Aorta (tissue), 5 donors: ENCODE measurements at places on chromosomes 5 and 9. TPM values are rescaled to one million over a fixed set of nuclear protein-coding genes. Genes with fewer than 3 reads are reported as not detected.

- peak; percentile 66 for DNase-seq
Observed at GRCh38 chr9:91131433-91131839, 230.3 kb downstream of the AUH start.

- DNase-seq = no peak
Observed at GRCh38 chr9:124290053-124290591, 32.4 kb downstream of the NEK6 start.

DNA sequence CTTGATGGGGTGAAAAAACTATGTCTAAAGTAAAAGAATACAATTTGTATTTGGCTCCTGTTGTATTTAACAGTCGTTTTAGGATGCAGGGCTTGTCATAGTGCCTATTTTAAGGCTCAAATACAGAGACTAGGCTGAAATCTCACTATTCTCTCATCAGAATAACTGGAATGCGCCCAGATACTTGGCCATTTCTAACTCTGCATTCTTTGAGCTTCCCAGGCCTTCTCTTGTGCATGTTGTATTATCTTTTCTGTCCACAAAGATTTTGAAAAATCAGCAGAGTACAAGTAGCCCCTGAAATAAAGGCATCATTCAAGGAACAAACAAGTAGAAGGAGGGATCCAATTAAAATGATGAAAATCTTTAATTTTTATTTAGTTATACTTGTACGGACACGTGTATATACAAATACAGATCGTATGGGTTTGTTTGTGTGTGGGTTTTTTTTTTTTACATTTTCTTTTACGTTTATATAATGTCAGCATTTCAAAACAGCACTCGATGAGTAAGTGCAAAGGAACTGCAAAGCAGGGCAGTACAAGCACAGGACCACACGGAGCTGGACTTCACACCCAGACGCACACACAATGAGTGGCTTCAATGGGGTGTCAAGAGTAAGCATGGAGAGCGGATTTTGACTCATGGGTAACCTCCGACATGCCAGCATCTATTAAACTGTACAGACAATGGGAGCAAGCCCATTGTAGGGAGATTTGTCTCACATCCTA, 294.0 kb downstream of the EFNA5 start:
- DNase-seq = no peak

- DNase-seq = no peak
Observed at GRCh38 chr5:14741801-14742440, 77.4 kb downstream of the OTULIN start.

GRCh38 chr9:83707518-83707767, 315 bp downstream of the UBQLN1 start:
- DNase-seq = peak; percentile 94

GRCh38 chr5:139512786-139513390, 30.3 kb upstream of the STING1 start:
- no peak for DNase-seq

GRCh38 chr5:151083081-151083676, 2.3 kb upstream of the TNIP1 start:
- DNase-seq = no peak

- DNase-seq = no peak
Observed at GRCh38 chr5:103393101-103393754, 134.7 kb downstream of the MACIR start.

DNA sequence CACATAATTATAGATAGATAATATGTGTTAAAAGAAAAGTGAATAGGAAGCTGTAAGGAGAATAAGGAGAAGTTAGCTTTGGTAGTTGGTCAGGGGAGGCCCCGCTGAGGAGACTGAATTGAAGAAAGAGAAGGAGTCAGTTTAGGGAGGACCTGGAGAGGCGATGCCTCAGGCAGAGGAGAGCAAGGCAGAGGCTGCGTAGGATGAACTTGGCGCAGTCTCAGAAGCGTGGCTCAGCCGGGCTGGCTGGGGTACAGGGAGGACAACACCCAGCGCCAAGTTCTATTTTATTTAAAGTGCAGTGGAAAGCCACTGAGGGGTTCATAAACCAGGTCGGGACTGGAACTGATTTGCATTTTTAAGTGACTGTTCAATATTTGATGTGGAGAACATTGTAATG, 68.5 kb downstream of the PTCD2 start:
- DNase-seq = peak; percentile 52

DNA sequence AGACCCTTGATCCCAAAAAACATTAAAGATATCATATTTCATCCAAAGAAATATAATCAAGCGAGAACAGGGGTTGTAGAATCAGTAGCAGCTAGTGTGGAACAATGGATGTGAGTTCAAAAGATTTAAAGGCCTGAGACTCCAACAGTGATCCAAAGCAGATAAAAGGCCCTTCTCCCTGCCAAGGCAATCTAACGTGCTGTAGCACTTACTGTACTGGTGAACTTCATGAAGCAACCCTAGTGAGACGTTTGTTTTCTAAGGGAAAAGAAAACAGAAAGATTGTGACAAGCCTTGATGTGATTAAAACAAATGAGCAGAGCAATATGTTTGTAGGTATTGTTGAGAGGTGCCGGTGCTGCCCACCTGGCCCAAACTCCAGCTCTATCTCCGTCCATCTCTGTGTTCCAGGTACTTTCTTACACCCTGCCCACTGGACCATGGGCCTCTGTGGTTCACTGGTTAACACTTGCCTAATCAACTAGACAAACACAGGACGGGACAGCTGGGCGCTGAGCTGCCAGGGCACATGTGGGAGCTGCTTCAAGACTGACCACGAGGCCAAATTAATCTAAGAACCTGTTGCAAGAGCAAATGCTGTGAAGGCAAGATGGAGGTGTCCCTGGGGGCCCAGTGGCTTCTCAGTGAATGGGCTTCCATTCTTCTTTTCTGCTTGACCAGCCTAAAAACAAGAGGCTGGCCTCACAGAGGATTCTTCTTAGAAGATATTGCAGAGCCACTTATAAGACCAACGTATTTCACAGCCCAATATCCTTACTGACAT, 265.5 kb downstream of the CWC27 start:
- no peak for DNase-seq

- peak; percentile 98 for DNase-seq
Observed at GRCh38 chr9:35690614-35691333, 1.0 kb upstream of the TPM2 start.

DNA sequence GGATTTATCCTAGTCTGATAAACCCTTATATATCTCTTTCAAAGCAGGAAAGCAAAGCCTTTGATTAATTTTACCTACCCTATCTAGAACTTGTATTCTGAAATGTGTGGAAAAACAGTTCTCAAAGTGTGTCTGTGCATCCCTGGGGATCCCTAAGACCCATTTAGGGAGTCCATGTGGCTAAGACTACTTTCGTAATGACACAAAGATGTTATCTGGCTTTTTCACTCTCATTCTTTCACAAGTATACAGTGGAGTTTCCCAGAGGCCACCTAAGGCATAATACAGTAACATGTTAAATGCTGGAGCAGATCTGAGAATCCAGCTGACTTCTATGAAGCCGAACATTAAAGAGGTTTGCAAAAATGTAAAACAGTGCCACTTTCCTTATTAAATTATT, 54.3 kb upstream of the TNFSF15 start:
- DNase-seq = no peak

DNA sequence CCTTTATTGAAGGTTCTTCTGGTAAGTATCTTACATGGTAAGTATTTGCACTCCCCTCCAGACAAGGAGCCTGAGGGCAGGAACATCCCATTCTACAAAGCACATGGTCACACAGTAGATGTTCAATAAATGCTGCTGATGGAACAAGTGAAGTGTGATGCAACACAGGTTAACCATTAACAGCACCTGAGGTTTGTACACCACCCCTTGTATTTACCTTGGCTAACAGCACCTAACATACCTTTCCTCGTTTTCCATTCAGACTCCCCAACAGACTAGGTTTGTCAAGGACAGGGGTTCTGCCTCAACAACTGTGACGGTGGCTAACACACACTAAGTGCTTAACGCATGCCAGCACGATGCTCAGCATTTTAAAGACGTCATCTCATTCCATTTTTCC, 213.6 kb downstream of the MAPKAP1 start:
- no peak for DNase-seq

GRCh38 chr5:167525004-167525403, 766.4 kb upstream of the WWC1 start:
- DNase-seq = no peak

DNA sequence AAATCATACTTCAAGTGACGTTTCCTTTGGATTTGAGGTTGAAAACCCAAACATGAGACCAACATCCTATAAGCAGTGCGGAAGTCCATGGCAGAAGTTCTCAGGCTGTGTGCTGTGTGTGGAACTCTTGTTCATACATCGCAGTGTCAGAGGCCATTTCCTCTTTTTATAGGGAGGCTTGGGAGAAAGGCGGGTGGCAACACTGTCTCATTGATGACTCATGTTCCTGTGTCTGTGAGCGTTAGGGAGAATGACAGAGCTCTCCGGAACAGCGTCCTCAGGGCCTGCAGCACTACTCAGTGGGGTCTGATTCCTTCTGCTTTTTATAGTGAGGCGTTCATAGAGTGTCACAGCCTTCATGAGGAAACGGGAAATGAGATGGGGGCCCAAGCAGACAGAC, 98.8 kb upstream of the BASP1 start:
- no peak for DNase-seq

DNA sequence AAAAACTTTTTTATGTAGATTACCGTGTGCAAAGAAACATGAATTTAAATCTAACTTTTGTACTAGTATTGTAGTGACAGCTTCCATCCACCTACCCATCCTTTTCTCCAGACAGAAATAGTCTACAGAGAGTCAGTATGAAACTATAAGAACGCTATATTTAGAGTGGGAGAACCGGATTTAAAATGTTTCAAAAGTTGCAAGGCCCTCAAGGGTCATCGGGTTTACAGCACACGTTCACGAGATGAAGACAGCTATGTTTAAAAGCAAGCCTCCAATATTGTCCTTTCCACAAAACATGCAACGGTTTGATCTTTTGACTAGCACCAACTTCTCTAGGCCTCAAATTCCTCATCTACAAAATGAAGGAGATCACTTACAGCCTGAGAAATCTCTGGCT, 139.9 kb downstream of the LPAR1 start:
- no peak for DNase-seq

GRCh38 chr9:35980289-35981011, 22.5 kb upstream of the OR2S2 start:
- no peak for DNase-seq

GRCh38 chr5:53160895-53161294, 51.3 kb upstream of the MOCS2 start:
- no peak for DNase-seq

- DNase-seq = no peak
Observed at GRCh38 chr9:112586599-112587155, 100.0 kb downstream of the KIAA1958 start.

DNA sequence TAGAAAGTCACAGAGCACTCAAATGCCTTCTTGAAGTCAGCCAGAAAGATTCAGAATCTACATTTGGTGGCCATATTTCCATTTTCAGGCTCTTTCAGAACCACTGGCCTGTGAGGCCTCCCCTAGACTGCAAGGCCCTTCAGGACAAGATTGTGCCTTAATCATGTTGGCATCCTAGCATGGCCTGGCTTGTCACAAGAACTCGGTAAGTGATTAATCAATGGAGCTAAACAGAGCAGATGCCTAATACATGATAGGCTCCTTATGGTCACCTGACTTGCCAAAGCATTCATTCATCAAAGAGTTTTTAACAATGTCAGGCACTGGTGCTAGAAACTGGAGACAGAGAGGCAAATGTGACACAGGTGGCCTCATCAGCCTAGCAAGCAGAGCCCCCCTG, 70.3 kb downstream of the PGM5 start:
- DNase-seq = no peak

DNA sequence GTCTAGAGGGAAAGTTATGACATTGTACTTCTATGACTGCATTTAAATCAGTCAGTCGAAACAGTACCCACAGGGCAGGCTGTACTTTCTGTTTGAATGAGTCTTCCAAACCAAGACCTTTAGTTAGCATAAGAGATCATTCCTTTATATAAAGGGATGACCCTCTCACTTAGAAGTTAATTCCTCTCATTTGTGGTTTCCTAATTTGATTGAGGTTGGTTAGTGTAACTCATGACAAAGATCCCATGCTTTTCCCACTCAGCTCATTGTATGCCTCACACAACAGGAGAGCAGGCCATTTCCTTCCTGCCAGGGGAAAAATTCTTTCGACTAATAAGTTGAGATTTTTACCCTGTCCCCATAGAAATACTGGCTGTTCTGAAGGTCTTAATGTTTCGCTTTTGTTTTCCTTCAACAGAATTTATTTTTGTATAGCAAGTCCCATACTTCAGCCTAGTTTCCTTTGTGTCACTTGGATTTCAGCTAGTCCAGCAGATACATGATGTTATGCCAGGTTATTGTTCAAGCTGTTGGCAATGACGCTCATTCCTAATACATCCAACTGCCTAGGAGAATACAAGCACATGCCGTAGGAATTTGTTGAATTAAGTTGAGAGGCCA, 500.7 kb downstream of the SPATA31D1 start:
- no peak for DNase-seq

- DNase-seq = no peak
Observed at GRCh38 chr5:95615164-95615467, 4.8 kb upstream of the GPR150 start.

- no peak for DNase-seq
Observed at GRCh38 chr5:157161996-157162395, 4.1 kb downstream of the GARIN3 start.

DNA sequence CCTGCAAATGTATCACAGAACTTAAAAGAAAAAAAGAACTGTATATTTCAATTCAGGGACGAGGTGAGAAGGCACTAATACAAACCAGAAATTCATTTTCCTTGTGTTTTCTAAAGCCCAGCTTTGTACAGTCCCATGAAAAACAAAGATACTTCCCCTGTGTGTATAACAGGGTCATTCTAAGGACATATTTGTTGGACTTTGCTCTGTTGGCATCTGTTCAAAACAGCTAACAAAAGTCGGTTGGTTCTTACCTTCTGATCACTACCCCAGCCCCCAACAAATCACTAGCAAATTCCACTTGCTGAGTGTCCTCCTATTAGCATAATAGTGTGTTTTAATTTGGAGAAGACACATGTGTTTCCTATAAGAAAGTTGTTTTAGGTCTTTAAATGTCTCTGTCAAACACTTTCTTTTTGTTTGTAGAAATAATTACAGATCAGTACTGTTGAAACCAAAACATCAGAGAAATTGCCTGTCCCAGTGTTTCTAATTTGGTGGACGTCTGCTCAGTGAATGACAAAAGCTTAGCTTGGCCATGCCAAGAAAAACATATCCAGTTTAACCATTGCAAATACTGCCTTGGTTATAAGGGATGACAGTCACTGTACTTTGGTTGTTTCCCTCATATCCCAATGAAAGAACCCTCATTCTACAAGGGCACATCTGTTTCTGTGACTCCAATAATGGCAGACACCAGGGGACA, 480.5 kb downstream of the EBF1 start:
- no peak for DNase-seq

GRCh38 chr9:75265525-75265972, 177.2 kb downstream of the OSTF1 start:
- DNase-seq = no peak

- peak; percentile 42 for DNase-seq
Observed at GRCh38 chr5:179318221-179318955, 26.9 kb downstream of the ADAMTS2 start.

Gene SPATA31C2
- not detected for polyA plus RNA-seq

Gene SLC6A3
- polyA plus RNA-seq = 0.56 TPM

Gene LECT2
- not detected for polyA plus RNA-seq

Gene FSTL4
- not detected for polyA plus RNA-seq

Gene SGCD
- polyA plus RNA-seq = 12.2 TPM

Gene PRR16
- polyA plus RNA-seq = 6.5 TPM

Gene IL31RA
- 1.3 TPM for polyA plus RNA-seq

Gene PCDHAC2
- 0.49 TPM for polyA plus RNA-seq

Gene GABRA6
- not detected for polyA plus RNA-seq
